ENCODE measurements at places on chromosomes 16 and 17.

DNA sequence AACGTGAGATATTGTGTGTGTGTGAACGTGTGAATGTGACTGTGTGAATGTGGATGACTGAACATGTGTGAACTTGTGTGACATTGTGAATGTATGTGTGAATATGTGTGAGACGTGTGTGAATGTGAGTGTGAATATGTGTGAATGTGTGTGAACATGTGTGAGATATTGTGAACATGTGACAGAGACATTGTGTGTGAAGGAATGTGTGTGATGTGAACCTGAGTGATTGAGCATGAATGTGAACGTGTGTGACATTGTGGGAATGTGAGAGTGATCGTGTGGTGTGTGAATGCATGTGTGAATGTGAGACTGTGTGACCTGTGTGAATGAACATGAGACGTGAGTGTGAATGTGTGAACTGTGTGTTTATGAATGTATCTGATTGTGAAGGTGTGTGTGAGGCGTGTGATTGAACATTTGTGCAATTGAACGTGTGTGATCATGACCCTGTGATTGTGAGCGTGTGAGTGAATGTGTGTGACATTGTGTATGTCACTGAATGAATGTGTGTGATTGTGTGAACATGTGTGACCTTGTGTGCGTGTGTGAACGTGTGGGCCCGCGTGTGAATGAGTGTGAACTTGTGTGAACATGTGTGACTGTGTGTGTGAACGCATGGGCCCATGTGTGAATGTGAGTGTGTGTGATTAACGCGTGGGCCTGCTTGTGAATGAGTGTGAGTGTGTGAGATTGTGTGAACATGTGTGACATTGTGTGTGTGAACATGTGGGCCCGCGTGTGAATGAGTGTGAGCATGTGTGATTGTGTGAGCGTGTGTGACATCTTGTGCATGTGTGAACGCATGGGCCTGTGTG, 23.2 kb upstream of the GSE1 start:
- DNase-seq: no peak

DNA sequence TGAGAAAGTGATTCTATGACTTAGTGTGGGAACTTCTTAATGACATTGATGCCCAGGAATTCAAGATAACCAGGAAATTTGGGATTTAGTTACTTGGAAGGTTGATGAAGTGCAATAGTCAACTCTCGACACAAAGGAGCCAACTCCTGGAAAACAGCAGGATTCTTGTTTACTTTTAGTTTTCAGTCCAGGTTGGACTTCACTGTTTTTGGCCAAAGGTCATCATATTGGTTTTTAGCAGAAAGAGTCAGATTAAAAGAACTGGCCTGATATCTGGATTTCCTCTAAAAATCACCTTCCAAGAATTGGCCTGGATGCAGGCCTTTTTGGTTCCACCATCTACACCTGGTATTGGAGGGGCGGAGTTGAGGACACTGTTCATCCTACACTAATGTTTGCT, 60.1 kb upstream of the SALL1 start:
- DNase-seq: no peak

DNA sequence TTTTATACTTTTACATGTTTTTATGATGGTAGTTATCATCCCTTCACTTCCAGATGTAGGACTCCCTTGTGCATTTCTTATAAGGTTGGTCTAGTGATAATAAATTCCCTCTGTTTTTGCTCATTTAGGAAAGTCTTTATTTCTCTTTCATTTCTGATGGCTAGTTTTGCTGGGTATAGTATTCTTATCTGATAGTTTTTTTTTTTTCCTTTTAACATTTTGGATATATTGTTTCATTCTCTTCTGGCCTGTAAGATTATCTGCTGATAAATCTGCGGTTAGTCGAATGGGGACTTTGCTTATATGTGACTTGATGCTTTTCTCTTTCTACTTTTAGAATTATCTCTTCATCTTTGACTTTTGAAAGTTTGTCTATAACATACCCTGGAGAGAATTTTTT, 153.1 kb upstream of the MPHOSPH6 start:
- DNase-seq: no peak

- DNase-seq: no peak
Observed at GRCh38 chr17:1077986-1078711, 81.2 kb downstream of the TIMM22 start.

GRCh38 chr17:30243002-30243401, 7.5 kb upstream of the SLC6A4 start:
- DNase-seq: no peak

DNA sequence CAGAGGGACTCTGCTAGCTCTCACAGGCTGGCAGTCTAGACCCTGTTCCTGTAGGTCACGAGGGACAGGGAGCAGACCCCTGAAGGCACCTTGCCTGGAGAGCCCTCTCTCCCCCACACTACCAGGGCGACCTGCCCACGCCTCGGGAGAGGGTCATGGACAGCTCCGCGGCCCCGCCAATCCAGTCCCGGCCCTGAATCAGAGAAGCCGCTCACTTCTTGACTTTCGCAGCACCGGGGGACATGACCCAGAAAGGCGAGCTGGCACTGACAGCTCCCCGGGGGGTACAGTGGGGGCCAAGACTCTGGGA, 5.1 kb downstream of the KIFC3 start:
- no peak for DNase-seq

DNA sequence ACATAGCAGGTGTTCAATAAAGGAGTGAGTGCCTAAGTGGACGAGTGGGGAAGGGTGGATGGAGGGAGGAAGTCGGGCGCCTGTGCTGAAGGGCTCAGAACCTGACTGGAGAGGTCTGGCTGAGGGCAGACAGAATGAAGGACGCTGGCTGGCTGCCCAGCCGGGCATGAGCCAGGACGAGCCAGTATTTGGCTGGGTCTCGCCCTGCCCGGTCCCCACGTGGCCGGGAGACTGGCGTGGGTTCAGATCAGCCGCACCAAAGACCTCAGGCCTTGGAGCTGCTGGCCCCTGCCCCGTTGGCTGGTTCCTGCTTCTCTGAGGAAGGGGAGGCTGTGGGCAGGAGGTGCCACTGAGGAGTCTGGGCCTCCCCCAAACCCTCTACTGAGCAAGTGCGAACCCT, 79.8 kb downstream of the ENGASE start:
- no peak for DNase-seq

DNA sequence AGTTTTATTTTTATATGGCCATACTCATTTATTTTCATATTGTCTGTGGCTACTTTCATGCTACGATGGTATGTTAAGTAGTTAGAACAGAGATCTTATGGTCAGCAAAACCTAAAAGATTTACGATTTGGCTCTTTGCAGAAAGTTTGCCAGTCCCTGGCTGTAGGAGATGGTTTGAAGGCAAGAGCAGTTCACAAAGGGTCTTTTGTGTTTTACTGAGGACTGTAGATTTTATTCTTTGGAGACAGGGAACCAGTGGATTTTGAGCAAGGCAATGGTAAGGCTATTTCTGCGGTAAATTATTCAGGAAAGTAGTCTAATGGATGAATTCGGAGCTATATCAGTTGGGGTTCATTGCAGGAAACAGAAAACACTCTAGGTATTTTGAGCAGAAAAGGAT, 90.7 kb downstream of the WWP2 start:
- DNase-seq: no peak

GRCh38 chr16:13113741-13114140, 212.3 kb downstream of the SHISA9 start:
- DNase-seq: no peak

- no peak for DNase-seq
Observed at GRCh38 chr17:61368832-61369450, 30.7 kb upstream of the TBX2 start.

- no peak for DNase-seq
Observed at GRCh38 chr17:40209404-40210093, 9.6 kb upstream of the WIPF2 start.

DNA sequence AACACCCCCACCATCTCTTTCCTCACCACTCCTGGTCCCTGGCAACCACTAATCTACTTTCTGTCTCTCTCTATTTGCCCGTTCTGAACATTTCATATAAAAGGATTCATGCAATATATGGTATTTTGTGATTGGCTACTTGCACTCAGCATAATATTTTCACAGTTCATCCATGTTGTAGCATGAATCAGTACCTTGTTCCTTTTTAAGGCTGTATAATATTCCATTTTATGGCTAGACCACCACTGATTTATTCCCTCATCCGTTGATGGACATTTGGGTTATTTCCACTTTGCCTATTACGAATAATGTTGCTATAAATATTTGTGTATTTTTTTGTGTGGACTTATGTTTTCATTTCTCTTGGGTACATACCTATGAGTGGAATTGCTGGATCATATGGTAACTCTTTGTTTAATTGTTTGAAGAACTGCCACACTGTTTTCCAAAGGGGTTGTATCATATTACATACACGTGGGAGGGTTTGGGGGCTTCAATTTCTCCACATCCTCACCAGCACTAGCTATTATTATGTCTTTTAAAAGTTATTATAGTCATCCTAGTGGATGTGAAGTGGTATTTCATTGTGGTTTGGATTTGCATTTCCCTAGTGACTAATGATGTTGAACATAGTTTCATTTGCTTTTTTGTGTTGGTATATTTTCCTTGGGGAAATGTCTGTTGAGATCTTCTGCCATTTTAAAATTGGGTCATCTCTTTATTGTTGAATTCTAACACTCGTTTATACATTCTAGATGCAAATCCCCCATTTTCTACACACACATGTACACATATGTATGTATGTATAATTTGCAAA, 26.3 kb downstream of the SEC14L5 start:
- no peak for DNase-seq

DNA sequence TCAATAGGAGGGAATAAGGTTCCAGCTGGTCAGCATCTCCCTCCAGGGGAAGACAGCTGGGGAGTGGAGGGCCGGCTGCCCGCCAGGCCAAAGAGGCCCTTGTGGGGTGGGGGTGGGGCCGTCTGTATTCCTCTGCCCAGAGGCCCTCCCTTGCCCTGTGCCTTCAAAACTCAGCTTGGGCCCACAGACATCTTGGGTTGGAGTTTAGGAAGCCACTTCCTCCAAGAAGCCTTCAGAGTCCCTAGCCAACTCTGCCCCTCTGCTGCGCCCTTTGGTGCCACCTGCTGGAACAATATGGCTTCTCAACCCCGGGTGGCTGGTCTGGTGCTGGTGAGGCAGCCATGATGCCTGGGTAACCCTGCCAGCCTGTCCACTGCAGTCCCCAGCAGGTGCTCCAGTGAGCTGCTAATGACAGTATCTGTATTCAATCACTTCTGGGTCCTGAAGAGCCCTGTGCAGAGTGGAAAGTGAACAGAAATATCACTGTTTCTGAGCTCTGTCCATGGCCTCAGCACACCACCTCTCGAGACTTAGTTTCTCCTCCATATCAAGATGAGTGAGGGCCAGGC, 16.7 kb downstream of the HSD11B2 start:
- DNase-seq: no peak

GRCh38 chr16:50093607-50094539, 28.1 kb downstream of the HEATR3 start:
- DNase-seq: no peak

DNA sequence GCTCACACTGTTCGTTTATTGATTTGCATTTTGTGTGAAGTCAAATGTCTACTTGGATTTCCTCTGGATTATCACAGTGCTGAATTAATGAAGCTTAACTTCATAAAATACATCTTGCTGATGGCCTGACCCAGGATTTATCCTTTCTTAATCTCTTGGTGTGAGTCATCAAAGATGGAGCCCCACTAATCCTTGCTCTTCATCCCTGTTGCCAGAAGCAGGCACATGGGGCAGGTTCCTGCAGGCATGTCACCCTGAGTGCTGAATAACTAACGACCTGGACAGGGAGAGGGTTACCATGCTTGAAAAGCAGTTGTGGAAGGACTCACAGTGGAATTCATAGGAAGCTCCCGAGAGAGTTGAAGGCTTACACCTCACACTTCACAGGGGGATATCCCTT, 56.0 kb upstream of the FA2H start:
- no peak for DNase-seq

GRCh38 chr17:66129759-66130158, 62.2 kb downstream of the CEP112 start:
- no peak for DNase-seq

GRCh38 chr16:79298894-79299799, 301.4 kb downstream of the MAF start:
- no peak for DNase-seq

- DNase-seq: peak; percentile 41
Observed at GRCh38 chr17:80261159-80261894, 675 bp downstream of the RNF213 start.

- DNase-seq: no peak
Observed at GRCh38 chr16:49531931-49532840, 158.6 kb downstream of the C16orf78 start.

DNA sequence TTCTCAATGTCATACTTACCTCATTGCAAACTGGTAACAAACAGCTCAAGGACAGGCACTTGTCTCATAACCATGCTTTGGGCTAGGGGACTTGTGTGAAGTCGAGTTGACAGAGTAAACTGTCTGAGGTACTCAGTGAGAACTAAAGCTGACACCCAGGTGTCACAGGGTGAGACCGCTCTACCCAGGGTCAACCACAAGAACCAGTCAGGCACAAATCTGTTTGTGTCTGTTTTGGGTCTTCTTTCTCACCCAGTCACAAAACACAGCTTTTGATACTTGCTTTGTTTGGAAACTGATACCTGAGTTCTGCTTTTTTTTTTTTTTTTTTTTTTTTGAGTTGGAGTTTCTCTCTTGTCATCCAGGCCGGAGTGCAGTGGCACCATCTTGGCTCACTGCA, 161.1 kb downstream of the STX8 start:
- no peak for DNase-seq

DNA sequence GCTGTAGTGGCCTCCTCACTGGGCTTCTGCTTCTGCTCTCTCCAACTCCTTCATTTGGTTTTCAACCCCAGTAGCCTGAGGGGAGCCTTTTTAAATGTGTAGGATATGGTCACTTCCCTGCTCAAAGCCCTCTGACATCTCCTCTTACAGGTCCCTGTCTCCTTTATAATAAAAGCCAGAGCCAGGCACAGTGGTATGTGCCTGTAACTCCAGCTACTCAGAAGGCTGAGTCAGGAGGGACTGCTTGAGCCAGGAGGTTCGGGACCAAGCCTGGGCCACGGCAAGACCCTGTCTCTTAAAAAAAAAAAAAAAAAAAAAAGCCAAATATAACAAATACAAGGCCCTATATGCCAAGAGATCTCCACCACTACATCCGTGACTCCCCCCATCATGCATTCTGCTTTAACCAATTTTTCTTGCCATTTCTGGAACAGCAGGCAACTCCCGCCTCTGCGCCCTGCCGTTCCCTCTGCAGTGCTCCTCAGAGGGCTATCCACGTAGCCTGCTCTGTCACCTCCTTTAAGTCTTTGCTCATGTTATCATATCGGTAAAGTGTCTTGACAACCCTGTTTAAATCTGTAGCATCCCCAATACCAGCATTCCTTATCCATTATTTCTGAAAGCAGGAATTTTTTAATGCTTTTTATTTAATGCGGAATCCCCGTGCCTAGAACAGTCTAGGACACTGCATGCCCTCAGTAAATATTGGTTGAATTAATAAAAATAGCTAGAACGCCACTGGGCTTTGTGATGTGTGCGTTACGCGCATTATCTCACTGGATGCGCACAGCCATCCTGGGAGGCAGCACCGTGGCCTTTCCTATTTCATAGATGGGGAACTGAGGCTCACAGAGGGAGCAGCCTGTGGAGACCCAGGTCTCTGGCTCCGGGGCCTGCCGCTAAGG, 9.5 kb downstream of the ZNF771 start:
- no peak for DNase-seq

GRCh38 chr17:68714676-68715075, 113.5 kb upstream of the FAM20A start:
- no peak for DNase-seq
